ENCODE measurements at places on chromosomes 1 and 21.

GRCh38 chr1:164519426-164519825 lies 39.6 kb upstream of the PBX1 start:
- DNase-seq = no peak

DNA sequence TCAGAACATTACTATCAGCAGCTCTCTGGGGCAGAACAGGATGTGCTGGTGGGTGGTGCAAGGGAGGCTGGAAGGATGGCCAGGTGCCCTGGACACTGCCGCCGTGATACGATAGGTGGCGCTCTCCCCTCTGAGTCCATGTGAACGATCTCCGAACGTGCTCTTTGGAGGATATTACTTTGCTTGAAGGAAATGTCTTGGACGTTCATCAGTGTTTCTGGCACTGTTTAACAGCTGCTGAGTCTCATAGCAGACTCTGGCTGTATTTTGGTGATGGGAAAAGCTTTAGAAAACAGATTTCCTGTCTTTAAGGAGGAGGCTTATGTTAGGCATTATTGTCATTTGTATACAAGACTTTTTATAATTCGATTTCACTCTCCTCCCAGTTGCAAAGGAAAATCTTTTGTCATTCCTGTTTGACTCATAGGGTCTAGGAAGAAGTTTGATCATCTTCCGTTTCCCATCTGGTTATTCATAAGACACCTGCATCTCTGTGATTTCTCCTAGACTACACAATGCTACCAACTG lies 386.2 kb upstream of the ADGRL2 start:
- no peak for DNase-seq

- DNase-seq = no peak
These were observed 317.6 kb upstream of the PROX1 start for GRCh38 chr1:213669964-213670691.

- peak; percentile 86 for DNase-seq
These were observed 54.5 kb upstream of the RAP1A start for GRCh38 chr1:111565079-111565478.

DNA sequence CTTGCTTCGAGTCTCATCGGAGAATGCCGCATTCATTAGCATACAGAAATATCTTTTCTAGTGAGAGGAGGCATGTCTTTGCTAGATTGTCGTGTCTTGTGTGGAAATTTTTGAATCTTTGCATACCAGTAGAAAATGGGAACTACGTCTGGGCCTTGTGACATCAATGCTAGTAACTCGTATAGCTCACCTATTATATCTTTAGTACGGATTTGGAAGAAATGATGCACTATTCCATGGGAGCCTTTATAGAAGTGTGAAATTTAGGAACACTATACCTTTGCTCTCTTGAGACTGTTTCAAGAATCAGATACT lies 835 bp downstream of the UHMK1 start:
- DNase-seq = peak; percentile 10

DNA sequence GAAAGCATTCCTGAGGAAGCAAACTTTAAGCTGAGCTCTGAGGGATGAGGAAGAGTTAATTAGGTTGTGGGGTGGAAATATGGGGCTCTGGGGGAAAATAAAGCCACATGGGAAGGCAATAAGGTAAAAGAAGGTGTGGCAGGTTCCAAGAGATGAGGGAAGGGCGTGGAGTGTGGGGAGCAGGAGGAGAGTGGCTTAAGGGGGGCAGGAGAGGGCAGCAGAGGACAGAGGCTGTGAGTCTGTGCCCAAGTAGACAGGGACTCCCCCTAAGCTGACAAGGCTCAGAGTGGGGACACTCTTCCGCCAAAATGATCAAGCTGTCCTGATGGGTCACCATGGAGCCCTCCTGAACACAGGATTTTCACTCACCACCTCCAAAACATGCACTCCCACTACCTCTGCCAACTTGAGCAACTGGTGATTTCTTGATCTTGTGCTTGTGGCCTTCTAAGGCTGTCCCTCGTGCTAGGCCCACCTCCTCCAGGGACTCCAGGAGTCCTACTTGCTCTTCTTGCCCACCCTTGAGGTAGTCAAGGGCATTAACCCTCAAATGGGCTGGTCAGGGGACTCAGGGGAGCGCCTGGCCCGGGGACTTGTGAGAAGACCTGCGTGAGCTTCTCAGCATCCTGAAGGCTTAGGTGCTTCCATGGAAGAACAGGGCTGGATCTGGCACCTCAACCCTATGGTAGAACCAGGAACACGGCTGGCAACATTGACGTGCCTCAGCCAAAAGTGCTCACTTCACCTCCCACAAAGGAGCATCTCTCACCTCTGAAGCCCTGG lies 23.4 kb downstream of the DMAP1 start:
- DNase-seq = no peak

Measured in astrocyte of the hippocampus (primary cell).